ENCODE measurements at places on chromosomes 1 and 21.

DNA sequence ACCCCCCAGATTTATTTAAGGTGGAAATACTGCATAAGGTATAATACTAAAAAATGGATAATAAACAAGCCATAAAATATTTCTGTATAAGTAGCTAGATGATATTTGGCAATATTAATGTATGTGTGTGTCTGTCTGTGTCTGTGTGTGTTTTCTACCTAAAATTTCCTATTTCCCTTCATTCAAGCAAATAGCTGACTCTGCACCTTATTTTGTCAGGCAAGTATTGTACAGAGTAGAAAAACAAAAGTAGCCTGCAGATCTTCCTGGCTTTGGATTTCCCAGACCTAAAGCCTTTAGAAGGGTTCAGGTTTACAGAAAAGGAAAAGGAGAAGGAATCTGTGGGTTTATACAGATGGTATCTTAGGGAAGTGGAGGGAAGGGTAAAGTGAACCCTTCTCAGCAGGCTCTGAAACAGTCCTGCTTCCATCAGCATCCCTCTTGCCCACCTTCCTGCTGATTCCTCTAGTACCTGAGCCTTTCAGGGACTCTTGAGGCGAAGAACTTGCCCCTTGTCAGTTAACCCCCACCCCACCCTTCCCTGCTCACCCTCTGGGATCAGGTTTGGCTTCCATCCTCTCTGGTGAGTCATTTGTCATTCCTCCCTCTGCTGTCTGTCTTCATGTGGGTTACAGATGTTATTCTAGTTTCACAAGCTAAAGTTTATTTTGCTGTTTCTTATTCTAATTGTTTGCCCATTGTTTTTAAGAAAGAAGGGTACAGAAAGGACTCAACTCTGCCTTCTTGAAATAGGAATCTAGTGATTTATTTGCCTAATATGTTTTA is 21.7 kb upstream of the RGS16 start:
- DNase-seq, result no peak

DNA sequence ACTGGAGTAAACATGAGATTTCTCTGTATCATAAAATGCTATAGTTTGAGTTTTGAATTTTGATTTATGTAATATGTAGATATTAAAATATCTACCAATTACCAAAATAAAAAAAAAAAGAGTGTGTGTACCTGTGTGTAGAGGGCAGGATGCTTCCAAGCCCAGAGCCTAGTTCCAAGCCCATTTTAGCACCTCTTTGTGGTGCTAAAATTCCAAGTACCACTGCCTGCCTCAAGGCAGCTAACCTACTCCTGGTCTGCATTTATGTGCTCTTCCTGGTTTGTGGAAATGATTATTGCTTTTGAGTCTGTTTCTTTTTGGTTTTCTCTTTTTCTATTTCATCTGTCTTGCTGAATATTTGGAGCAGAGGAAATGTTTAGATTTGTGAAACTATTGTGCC is 8.7 kb upstream of the POU2F1 start:
- no peak for DNase-seq

- DNase-seq, result no peak
Observed at GRCh38 chr1:27353166-27353565, 11.3 kb downstream of the SYTL1 start.

GRCh38 chr1:245762396-245762910 is 607.7 kb downstream of the KIF26B start:
- no peak for DNase-seq

- no peak for DNase-seq
Observed at GRCh38 chr1:245345191-245345884, 190.6 kb downstream of the KIF26B start.

DNA sequence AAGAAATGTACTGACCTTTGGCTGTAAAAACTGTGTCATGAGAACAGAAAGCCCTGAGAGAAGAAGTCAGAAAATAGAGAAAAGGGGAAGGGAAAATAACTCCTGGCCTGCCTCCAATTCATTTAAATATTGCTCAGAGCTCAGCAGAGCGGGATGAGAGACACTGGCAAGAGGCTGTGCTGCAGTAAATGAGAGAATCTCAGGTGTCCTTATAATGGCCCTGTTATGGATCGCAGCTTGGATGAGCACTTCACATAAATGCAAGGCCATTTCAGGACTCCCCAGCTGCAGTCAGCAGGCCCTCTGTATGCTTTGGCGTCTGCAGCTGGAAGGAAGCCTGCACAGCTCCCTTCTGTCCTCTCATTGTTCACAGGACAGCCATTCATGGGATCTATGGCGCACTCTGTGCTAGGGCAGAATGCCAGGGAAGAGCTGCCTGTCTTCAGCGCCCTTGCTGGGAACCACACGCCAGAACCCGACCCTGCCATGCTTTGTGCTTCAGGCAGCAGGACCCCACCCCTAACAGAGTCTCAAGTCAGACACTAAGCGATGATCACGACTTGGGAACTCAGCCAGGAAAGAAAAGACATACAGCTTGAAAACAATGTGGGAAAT is 20.7 kb upstream of the ABCB10 start:
- DNase-seq, result no peak

DNA sequence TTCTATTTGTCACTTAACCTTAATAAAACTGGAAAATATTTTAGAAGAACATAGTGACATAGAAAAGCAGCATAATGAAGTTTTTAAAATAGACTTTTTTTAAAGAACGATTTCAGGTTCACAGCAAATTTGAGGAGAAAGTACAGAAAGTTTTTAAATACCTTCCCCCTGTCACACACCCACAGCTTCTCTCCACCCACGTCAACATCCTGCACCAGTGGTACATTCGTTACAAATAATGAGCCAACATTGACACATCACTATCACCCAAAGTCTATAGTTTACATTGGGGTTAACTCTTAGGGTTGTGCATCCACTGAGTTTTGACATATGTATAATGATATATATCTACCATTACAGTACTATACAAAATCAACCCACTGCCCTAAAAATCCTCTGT is 3.0 kb upstream of the SLC35F3 start:
- DNase-seq, result no peak

DNA sequence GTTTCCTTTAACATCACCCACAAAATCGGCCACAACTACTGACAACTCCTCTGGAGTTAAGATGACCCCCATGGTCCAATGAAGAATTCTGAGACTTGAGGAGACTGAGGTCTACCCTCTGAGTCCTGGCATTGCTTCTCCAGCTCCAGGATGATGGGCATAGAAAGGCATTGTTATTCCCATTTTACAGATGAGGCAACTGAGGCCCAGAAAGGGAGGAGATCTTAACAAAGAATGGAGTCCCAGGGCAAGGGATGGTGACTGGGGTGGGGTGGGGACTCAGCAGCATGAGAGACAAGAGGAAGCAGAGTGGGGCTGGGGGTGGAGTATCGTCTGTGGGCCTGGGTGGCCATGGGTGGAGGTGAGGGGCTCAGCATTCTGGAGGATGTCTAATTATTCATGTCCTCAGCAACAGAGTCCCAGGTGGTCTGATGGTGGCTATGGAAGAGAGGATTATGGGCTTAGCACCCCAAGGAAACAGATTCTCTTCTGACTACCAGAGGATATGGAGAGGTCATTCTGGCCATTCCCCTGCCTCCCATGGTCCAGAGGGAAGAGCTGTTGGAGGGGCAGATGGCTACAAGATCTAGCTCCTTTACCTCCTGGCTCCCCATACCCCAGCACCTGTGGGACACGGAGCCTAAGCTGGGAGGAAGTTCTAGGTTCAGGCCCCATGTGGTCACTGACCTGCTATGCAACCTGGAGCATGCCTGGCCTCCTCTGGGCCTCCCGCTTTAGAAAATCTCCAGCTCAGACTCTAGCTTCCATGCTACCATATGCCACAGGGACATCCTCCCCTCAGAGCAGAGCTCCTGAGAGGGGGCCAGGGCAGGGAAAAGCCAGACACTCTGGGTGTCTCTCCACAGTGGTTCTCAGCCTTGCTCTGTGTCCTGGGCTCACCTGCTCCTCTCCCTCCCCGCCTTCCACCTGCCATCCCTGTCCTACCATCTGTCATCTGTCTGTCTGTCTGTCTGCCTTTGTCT is 37.4 kb upstream of the DMBX1 start:
- no peak for DNase-seq

DNA sequence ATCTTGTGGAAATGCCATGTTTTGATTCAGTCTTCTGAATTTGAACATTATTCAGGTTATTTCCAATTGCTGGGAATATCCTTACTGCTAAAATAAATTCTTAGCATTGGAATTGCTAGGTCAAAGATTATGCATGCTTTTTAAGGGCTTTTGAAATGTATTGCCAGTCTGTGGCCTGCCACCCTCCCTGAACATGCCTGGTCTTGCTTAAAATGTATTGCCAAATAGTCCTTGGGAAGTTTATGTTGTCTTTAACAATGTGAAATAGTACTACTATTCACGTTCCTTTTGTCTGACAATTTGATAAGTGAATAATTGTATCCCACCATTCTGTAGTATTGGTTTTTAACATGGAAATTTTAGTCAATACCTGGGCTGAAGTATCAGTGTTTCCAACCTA is 13.6 kb downstream of the TARDBP start:
- DNase-seq, result no peak

- no peak for DNase-seq
Observed at GRCh38 chr1:176934370-176934769, 230.1 kb downstream of the ASTN1 start.

- no peak for DNase-seq
Observed at GRCh38 chr1:245577191-245578157, 422.7 kb downstream of the KIF26B start.

GRCh38 chr1:60911966-60912697 is 170.2 kb upstream of the NFIA start:
- DNase-seq, result no peak

- DNase-seq, result no peak
Observed at GRCh38 chr1:158931055-158931737, at the start of gene PYHIN1. Gene PYHIN1 (plus strand): TSS chr1:158931552. CDS start chr1:158936911, 5,359 bp downstream.

DNA sequence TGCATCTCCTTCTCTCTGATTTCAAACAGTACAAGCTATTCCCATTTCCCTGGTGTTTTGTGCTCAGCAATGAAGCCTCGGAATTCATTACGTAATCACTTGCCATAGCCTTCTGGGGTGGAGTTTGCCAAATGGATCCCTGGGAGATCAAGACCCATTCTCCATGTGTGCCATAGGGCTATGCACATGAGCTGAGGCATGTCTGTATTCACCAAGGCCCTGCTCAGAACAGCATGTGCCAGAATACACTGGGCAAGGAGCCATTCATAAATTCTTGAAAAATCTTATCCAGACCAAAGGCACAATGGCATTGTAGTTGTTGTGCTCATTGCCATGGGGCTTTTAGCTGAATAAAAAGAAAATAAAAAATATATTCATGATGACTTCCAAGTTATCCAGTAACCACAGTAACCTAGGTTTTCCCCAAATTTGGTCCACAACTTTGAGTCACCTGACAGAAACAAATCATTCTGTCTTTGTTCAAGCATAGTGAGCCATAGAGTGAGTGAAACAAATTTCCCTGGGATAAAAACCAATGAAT is 53.0 kb downstream of the CRB1 start:
- DNase-seq, result peak; percentile 96

DNA sequence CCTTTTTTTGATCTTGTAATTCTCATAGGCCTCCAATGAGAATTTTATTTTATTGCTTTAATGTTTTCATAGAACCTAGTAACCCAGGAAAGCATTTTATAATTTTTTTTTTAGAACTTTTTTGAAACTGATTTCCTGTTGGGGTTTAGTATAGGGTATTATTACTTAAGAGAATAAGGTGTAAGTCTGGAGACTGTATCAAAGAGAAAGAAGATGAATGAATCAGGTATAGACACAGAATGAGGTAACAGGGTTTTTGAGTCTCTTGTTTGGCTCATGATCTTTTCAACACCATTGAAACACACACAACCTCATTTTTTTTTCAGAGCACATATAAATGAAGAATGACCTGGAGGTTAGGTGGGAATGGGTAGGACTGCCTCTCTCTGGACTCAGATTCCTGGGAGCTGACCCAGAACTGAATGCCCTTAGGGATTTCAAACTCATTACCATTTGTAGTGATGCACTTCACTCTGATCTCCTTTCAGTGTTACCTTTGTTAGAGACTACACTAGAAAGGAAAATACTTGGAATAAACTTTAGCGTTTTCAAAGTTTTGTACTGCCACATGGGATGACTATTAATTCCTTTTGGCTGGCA is 51.0 kb downstream of the EPB41 start:
- DNase-seq, result no peak

- no peak for DNase-seq
Observed at GRCh38 chr1:24248859-24249258, 61.8 kb upstream of the IFNLR1 start.

GRCh38 chr1:29094433-29094832 is 29.3 kb downstream of the TMEM200B start:
- no peak for DNase-seq

DNA sequence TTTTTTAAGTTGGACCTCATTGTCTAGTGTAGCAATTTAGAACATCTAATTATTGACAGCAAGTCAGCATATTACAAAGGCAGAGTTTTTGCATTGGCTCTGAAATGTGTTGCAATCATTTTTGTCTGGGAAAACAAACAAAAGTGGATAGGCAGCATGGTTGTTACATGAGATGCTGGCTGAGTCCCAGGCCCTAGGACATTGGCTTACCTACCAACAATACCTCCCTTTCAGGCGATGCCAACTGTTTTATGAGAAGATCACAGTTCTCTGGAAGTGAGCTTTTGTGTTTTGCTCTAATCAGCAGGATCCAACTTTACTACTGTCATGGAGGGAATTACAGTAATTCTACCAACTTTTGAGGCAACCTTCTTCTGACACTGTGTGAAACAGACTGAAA is 71.5 kb upstream of the CXADR start:
- no peak for DNase-seq

- DNase-seq, result no peak
Observed at GRCh38 chr1:212236664-212237220, 48.5 kb upstream of the PPP2R5A start.

DNA sequence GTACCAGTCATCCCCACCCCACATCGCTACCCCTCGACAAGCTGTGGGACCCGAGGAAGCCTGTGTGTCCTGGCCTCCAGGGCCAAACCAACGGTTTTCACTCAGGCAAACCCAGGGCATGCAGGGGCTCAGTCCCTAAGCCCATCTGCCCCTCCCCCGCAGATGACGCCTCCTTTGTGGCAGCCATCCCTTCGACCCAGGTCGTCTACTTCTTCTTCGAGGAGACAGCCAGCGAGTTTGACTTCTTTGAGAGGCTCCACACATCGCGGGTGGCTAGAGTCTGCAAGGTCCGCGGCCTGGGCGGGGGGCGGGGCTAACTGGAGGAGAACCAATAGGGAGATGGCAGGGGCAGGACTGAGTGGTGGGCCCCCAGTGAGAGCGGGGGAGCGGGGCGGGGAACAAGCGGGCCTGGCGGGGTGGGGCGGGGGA is 7.4 kb downstream of the SEMA4A start:
- peak; percentile 41 for DNase-seq
